ENCODE measurements at places on chromosomes 2 and 18.

- no peak for DNase-seq
These were observed 1.4 kb downstream of the LAMA1 start for GRCh38 chr18:7116001-7116730.

DNA sequence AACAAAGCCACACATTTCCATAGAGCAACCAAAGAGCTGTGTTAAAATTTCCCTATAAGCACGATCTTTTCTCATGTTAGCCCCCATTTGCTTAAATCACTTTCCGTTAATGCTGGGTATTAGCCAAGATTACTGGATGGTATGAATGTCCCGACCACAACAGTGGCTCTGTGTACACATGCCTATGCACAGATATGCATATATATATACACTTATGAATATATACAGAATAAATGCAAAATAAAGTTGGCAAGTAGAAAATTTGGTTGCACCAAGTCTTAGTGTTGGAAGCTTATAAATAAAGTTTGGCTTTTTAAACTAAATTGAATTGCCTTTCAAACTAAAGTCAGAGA is 265.9 kb upstream of the ETAA1 start:
- DNase-seq: no peak

GRCh38 chr2:78992451-78992806 is 33.1 kb upstream of the REG3G start:
- DNase-seq: peak; percentile 25

GRCh38 chr2:28444956-28445355 is 50.9 kb upstream of the PLB1 start:
- DNase-seq: no peak

DNA sequence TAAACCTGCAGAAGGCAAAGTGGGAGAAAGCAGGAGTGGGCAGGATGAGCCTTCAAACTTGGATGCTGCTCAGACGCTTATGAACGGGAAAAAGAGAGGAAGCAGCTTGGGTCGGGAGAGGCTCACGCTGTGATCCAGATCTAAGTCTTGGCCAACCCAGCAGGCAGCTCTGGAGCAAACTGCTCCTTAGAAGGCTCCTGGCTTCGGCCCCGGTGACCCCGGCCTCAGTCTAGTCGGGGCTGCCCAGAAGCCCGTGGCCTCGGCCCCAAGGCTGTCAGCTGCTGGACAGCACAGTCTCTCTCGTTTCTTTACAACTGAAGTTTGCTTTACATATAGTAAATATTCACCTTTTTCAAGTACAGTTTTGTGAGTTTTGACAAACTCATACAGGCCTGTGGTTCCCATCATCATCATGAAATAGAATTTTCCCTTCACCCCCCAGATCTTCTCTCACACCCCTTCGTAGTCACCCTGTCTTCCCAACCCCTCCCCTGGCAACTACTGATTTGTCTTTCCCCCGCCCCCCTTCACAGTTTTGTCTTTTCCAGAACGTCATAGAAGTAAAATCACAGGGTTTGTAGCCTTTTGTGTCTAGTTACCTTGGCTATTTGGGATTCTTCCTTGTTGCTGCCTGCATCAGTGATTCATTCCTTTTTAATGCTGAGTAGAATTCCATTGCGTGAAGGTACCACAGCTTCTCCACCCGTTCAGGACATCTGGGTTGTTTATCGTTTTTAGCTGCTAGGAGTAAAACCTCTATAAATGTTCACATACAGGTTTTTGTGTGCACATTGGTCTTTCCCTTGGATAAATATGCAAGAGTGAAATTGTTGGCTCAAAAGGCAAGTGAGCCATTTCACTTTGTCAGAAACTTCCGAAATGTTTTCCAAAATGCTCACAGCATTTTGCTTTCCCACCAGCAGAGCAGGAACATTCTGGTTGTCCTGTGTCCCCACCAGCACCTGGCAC is 35.1 kb downstream of the MYO7B start:
- DNase-seq: no peak

- DNase-seq: no peak
These were observed 205.2 kb downstream of the AGPS start for GRCh38 chr2:177597759-177598158.

DNA sequence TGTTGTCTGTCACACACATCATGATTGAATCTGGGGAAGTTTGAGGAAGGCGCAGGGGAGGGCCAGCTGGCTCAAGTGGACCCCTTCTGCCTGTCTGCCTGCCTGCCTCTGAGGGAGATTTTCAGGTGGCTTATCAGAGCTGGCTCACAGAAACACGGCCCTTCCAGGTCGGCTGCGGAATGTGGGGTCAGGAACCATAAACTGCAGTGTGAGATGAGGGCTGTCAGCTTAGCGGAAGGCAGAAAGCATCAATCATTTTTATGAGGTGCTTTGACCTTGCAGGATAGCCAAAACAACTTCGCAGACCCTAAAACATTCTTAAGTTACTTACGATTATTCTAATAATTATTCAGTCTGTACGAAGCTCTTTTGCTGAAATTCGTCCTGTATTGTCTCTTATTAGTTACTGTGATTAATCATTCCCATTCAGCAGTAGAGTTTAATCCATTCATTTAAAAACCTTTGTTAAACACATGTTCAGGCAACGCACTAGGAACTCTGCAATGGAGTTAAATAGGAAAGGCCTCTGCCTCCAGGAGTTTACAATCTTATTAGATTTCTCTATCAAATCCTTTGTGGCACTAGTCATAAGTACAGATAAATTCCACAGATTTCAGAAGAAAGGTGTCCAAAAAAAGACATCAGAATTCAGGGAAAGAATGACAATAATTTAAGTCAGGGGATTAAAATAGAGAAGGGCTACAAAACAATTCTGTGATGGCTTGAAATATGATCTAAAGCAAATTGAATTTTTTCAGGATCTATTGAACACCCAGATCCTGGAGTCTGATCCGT is 371.6 kb downstream of the HRH4 start:
- DNase-seq: no peak

DNA sequence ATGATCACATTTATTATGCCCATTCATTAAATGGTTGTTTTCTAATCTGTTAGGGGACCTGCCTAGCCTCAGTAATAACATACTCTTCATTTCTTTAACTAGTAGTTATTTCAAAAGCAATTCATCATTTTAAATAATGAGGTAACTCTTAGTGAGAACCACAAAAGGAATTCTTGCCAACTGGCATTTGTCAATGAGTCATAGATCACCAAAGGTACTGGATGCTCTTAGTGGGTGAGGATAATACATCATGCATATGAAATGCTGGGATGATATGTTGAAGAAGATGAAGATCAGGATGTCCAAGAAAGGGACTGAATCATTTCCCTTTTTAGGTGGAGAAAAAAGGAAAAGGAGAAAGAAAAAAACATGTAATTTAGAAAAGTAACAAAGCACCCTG is 826.2 kb upstream of the DDX18 start:
- no peak for DNase-seq

GRCh38 chr2:88187038-88187676 is 17.0 kb downstream of the THNSL2 start:
- peak; percentile 61 for DNase-seq

DNA sequence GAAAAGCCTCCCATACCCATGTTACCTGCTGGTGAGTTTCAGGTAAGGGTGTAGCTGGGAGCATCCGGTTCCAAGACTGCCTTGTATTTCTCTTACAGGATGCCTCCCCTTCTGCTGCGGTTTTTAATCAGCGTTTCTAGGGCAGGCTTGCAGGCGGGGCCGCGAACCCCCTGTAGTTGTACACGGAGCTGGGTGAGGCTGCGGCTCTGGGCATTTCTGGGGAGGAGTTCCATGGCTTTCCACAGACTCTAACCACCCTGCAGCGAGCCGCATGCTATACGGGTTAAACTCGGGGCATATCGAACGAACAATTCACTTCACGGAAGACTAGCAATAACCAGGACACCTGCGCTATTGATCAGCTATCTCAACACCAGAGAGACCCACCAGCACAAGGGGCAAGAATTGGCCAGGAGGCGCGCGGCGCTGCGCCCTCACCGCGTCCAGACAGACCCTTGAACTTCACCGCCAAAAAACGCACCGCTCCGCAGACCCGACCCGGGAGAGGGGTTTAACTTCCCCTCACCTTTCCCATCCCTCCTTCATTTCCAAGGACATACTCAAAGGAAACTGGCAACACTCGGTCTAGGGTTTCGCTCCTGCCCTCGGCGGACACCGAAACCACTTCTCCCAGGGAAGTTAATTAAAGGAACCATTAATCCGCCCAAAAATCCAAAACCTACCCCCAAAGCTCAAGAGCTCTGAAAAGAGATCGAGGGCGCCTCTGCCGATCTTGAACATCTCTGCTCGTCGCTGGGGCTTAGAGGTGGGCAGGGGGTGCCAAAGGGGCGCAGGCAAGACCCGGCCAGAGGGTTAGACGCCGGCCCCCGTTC is 909 bp downstream of the TGFA start:
- DNase-seq: peak; percentile 76

- no peak for DNase-seq
These were observed 52.4 kb downstream of the ITSN2 start for GRCh38 chr2:24307961-24308360.

- DNase-seq: no peak
These were observed 91.0 kb downstream of the DGKD start for GRCh38 chr2:233445152-233445830.

- DNase-seq: peak; percentile 49
These were observed 1456.1 kb upstream of the ACVR2A start for GRCh38 chr2:146388757-146389156.

GRCh38 chr2:56871644-56872043 is 687.9 kb downstream of the CCDC85A start:
- no peak for DNase-seq

GRCh38 chr18:54378057-54378456 is 20.4 kb downstream of the C18orf54 start:
- no peak for DNase-seq

GRCh38 chr18:65623676-65624075 is 127.1 kb upstream of the CDH7 start:
- no peak for DNase-seq

DNA sequence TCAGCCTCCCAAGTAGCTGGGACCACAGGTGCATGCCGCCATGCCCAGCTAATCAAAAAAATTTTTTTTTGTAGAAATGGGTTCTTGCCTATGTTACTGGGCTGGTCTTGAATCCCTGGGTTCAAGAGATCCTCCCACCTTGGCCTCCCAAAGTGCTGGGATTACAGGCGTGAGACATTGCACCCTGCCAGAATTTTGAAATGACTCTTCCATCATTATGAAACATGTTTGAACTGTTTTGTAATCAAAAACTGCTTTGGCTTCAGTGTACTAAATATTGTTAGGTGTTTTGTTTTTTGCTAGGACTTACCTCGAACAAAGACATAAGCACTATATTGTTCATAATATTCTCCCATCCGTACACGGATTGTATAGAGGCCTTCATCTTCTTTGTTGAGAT is 55.8 kb downstream of the MYOM1 start:
- no peak for DNase-seq

- peak; percentile 70 for DNase-seq
These were observed 65.4 kb upstream of the HNRNPA3 start for GRCh38 chr2:177147093-177147694.

DNA sequence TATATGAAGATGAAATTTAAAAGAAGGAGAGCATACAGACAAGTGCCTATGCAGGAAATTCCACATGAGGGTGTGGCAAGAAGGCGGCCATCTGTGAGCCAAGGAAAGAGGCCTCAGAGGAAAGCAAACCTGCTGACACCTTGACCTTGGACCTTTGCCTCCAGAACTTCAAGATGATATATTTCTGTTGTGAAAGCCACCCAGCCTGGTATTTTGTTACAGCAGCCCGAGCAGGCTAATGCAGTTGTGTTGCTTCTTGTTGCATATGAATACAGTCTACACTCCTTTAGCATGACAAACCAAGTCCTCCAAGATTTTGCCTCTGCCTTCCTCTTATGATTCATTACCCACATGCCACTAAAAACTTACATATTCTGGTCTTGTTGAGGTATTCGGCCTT is 374.8 kb upstream of the TRIB2 start:
- DNase-seq: no peak

GRCh38 chr2:10934979-10935350 is 23.2 kb downstream of the KCNF1 start:
- no peak for DNase-seq

- peak; percentile 33 for DNase-seq
These were observed 33.9 kb downstream of the TMEM18 start for GRCh38 chr2:643334-643733.

- no peak for DNase-seq
These were observed 558.2 kb upstream of the TNP1 start for GRCh38 chr2:217418090-217418489.

GRCh38 chr2:209719034-209719433 is 52.6 kb upstream of the UNC80 start:
- no peak for DNase-seq

GRCh38 chr2:133326652-133327397 is 241.4 kb downstream of the NCKAP5 start:
- DNase-seq: no peak

GRCh38 chr2:230872151-230872967 is 7.6 kb downstream of the ITM2C start:
- no peak for DNase-seq

GRCh38 chr2:150978053-150978452 is 283.6 kb downstream of the RBM43 start:
- no peak for DNase-seq
